Frontal cortex (tissue), 4 donors: ENCODE measurements at places on chromosomes 5 and 9. TPM values are rescaled to one million over a fixed set of nuclear protein-coding genes. Genes with fewer than 3 reads are reported as not detected.

- DNase-seq, result peak; percentile 82
Measured at GRCh38 chr5:160199410-160199911, 29.8 kb upstream of the FABP6 start.

KIF3A gene
- 95.8 TPM for total RNA-seq

DNA sequence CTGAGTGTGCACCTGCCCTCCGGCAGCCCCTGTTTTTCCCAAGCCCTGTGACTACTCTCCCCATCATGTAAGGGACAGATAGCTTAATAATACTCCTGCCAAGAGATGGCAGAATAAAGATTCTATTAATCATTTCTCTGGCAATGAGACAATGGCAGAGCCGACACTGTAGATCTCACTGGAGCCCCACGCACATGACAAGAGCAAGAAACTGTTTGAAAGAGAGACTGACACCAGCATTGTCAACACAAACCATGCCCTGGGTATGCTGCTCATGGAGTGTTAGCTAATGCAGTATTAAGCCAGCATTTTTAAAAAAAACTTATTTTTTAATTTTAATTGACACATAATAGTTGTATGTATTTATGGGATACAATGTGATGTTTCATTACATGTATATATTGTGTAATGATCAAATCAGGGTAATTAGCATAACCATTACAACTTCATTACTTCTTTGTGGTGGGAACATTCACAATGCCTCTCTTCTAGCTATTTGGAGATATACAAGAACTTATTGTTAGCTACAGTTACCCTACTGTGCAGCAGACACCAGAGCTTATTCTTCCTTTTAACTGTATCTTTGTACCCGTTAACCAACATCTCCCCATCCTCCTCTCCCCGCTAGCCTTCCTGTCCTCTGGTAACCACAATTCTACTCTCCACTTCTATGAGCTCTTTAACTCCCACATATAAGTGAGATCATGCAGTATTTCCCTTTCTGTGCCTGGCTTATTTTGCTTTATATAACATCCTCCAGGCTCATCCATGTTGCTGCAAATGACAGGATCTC, 31.5 kb upstream of the SEMA4D start:
- peak; percentile 47 for DNase-seq

- no peak for DNase-seq
Measured at GRCh38 chr5:16626696-16627264, 10.0 kb upstream of the RETREG1 start.

GRCh38 chr5:158669275-158669674, 430.4 kb downstream of the EBF1 start:
- no peak for DNase-seq

MARCHF3 gene
- 28.1 TPM for total RNA-seq

ENHO gene
- total RNA-seq, result 53.4 TPM

- no peak for DNase-seq
Measured at GRCh38 chr9:133737774-133738639, at the start of gene SARDH. Gene SARDH, minus strand, starts transcription at chr9:133738352. Its CDS starts 4,179 bp downstream, at chr9:133734173.

- DNase-seq, result no peak
Measured at GRCh38 chr5:107012371-107012770, 658.4 kb downstream of the EFNA5 start.

IL13 gene
- not detected for total RNA-seq

GRCh38 chr5:140346348-140347221, at the start of gene HBEGF:
Gene HBEGF, minus strand, starts transcription at chr5:140346603. Its CDS starts 275 bp downstream, at chr5:140346328.
- peak; percentile 93 for DNase-seq

DNA sequence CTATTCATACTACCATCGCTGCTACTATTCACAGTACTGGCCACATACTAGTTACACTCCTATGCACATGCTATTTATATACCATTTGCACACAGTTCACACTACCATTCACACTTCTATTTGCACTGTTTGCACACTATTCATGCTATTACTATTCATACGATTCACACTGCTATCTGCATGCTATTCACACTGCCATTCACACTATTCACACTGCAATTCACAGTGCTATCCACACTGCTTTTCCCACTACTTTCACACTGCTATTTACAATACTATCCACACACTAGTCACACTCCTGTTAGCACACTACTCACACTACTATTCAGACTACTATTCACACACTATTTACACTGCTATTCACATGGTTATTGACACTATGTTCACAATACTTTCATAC, 39.4 kb upstream of the TCF7 start:
- DNase-seq, result no peak

- DNase-seq, result no peak
Measured at GRCh38 chr5:178328826-178329730, 96.5 kb upstream of the PHYKPL start.

DNA sequence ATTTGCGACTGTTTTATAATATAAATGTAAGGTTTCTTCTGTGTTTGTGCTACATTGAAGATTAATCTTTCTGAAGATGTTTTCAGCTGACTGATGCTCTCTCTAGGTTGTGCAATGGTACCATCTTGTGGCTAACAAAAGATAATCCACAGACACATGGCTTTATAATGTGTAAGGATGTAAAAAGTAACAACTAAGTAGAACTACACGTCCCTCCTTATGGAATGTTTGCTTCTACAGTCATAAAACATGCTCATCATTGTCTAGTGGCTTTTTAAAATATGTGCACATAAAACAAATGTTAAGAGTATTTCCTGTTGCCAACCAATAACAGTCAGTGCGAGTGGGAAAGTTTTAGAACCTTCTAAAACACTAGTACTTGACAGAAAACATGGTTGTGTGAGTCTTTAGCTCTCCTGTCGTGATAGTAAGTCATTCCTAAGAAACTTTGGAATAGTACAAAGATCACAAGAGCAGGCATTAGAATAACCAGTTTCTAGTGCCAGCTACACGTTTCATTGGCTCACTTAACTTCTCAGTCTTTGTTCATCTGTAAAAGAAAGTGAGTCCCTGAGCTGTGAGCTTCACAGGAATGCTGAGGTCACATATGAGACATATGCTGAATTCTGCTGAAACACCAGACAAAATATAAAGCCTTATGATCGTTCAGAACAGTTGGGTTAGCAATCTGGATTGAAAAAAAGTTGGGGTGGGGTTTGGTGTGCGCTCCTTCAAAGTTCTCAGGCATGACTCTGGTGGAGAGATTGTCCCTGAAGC, 75.7 kb upstream of the GLIS3 start:
- peak; percentile 36 for DNase-seq

ARSI gene
- total RNA-seq, result 0.41 TPM

- DNase-seq, result peak; percentile 45
Measured at GRCh38 chr9:111621895-111622480, 9.1 kb upstream of the DNAJC25 start.

GRCh38 chr9:20562051-20562450, 60.2 kb downstream of the MLLT3 start:
- DNase-seq, result no peak
